Hematopoietic multipotent progenitor cell treated with erythropoietin and hydrocortisone succinate and interleukin-3 and kit ligand, for 6 days (in vitro differentiated cells): ENCODE measurements at places on chromosomes 12 and 14.
A peak's percentile ranks its signal among the peaks of the same experiment; 100 is the strongest.

DNA sequence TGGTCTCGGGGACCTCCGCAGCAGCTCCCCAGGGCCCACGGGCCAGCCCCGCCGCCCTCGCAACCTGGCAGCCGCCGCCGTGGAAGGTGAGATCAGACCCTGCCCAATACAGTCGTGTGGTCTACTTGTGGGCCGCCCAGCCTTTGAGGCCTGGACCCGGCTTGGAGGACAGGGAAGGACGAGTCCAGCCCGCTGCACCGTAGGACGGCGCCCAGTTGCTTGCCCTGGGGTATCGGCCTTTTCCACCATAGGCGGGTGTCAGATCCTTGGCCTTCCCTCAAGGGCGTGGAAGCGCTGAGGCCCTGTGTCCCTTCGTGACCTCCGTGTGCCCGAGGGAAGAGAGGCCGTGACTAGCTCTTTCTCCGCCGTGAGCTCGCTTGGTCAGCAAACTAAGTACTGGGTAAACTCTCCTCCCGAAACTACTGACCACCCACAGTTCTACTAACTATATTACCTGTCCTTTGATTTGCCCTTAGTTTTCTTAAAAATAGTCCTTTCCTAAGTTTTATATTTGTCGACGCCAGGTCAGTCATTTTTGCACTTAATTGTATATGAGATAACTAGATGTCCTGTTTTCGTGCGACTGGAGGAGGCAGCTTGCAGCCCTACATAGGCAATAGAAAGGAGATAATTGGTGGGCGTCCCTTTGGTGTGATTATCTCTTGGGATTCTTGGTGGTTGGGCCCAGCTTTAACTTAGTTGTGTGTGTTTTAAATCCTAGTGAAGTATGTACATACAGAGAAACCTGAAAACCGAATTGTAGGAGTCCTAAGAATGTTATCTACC lies 757 bp downstream of the SLC25A3 start:
- DNase-seq: peak; percentile 66

- no peak for DNase-seq
Measured at GRCh38 chr12:91717804-91718203, 427.8 kb downstream of the BTG1 start.

GRCh38 chr14:30058401-30058800 lies 130.8 kb upstream of the PRKD1 start:
- DNase-seq: no peak

DNA sequence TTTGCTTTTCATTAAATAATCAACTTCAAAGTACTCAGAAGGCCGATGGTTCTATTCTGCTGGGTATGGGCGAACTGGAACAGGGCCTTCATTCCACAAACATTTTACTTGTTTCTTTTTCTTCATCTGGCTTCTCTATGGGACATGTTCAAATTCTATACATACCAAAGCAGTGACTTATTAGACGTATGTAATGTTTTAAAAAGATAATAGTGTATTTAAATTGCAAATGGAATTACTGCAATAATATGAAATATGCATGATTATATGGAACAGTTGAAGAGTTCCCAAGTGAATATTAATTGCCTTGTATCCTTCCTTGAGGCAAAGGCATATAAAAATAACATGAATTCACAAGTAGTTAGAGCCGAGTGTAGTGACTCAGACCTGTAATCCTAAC lies 75.5 kb downstream of the FAR2 start:
- no peak for DNase-seq

DNA sequence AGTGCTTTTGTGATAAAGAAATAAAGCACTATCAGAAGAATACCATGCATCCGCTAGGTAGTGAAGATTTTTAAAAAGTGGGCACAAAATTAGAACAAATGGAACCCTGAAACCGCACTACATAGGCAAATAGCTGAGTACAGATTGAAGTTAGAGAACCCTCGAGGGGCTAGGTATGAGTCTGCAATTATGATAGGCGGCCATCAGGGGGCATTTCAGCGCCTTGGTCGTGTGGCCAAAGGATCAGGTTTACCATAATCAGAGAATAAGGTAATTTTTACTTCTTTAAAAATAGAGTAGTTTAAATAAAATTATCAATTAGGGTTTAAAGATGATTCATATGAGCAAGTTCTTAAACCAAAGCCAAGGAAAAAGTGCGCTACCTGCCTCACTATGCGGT lies 129.8 kb downstream of the TMX1 start:
- peak; percentile 30 for DNase-seq

GRCh38 chr12:30863839-30864238 lies 62.7 kb upstream of the TSPAN11 start:
- DNase-seq: no peak

GRCh38 chr12:28443337-28443736 lies 253.1 kb downstream of the CCDC91 start:
- no peak for DNase-seq

DNA sequence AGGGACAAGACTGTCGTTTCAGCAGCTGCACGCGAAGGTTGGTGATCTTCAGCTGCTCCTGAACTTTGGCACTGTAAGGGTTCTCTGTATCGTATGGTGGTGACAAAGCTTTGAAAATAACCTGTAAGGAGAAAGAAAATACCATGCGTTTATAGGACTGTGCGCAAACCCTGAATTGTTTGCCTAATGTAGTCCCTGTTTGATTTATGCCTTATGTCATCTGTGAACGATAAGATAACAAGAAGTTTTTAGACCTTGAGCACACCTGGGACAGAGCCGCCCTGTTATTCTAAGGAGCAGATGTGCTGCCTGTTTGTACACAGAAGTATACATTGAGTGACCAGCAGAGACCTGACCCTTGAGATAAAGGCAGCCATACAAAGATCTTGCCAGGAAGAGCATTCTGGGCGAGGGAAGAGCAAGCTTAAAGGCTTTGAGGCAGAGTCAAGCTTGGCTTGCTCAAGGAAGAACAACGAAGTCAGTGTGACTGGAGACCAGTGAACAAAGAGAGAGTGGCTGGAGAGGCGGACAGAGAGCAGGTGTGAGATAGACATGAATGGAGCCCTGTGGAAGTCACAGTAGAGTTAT lies 52.4 kb downstream of the NTN4 start:
- DNase-seq: no peak

- DNase-seq: peak; percentile 5
Measured at GRCh38 chr12:12267742-12268200, 927 bp upstream of the LRP6 start.

GRCh38 chr14:73613046-73613383 lies 698 bp downstream of the ACOT6 start:
- DNase-seq: peak; percentile 37

DNA sequence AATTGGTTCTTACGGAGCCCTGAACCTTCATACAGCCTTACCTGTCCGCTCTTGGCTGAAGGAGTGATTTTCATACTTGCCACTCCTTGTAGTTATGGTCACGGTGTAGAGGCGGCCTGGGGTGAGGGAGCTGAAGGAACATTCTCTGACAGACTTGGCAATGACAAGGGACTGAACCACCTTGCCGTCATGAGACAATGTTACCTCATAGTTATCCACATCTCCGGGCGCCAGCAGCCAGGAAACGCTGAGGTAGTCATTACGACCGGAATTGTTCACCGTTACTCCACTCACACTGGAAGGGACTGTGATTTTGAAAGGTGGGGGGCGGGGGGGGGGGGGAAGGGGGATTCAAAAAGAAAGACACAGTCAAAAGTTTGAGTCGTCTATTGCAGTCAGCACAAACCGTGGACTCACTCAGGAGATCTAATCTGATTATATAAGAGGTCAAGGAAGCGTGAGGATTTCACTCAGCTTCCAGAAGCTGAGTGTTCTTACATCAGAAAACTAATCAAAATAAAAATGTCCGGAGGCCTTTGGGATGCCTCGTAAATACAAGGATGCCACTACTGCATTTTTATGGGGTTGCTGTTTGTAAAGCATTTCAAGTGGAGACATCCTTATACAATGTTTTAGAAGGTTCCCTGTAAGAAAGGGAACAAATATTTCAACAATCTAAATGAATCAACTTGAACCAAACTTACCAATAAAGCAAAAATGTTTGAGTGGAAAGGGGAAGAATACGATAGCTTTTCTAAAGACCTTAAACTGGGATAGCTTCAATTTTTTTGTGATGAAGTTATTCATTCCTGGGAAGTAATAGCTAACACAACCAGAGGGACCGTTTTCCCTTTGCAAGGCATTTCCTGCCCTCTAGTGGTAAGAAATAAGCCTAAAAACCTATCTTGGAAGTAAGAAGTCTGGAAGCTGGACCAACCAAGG lies 60.6 kb downstream of the PTPRB start:
- DNase-seq: peak; percentile 78

DNA sequence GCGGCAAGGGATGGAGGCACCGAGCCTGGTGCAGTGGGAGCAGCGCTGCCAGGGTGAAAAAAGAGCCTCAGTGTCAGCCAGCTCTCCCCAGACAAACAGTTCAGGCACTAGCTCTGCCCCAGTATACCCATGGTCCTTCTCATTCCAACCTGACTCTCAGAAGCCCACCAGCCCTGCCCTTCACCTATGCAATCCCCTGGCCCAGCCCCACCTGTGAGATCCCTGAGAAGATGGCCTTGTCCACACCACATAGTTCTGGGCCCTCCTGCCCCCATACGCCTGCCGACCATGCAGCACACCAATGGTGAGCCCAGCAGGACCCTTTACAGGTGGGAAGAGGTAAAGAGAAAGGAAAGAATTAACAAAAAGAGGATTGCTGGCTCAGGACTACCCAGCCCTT lies 6.5 kb downstream of the KMT2D start:
- DNase-seq: no peak

- DNase-seq: no peak
Measured at GRCh38 chr12:75657831-75658230, 146.4 kb upstream of the KRR1 start.

DNA sequence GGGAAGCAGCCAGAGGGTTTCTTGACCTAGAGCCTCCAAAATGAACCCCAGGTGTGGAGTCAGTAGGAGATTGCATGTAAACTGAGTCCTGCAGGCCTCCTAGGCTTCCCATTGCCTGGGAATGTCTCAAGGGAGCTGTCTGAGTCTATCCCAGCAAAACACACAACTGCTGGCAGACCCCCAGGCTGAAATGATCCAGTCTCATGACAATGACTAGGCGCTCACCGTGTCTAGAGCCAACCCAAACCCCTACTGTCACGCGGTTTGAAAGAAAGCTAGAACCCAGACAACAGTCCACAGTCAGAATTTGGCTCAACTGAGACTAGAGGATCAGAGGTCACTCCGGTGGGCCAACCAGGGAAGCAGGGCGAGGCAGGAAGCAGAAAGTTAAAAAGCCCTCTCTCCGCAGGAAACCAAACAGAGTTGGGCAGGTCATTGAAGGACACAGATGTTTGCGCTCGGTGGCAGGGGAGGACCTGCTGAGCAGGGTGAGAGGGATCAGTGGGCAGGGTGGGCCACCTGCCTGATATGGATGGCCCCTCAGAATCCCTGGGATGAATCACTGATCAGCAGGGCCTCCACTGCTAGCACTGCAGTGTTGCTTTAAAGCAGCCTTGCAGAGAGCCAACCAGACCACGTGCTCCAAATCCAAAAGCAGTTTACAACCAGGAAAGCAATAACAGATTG lies 23.8 kb downstream of the ACTN1 start:
- DNase-seq: no peak

DNA sequence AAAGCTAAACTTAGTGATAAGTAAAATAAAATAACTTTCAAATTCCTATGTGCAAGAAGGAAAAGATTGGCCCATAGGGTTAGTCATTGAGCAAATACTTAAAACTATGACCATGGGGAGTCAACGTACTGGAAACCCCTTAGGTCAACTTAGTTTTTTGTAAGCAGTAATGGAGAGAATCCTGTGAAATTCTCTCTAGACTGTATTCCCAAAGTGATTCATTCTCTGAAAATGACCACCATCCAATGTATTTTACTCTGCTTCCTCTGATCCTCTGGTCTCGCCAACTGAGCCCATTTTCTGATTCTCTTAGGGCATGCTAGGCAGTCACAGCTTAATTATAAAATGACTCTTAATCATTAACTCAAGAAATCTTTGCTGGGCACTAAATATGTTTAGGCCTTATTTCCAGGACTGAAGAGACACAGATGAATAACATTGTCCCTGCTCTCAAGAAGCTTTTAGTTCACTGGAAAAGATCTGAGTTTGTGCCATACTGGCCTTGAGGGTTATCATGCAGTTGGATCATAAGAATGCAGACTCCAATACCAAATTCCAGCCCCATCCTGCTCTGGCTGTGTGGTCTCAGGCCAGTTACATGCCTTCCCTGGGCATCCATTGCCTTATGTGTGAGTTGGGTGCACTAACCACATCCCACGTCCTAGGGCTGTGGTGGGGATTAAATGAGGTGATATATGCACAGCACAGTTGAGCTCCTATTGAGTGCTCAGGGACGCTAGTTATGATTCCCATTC lies 732.4 kb downstream of the AACS start:
- no peak for DNase-seq

DNA sequence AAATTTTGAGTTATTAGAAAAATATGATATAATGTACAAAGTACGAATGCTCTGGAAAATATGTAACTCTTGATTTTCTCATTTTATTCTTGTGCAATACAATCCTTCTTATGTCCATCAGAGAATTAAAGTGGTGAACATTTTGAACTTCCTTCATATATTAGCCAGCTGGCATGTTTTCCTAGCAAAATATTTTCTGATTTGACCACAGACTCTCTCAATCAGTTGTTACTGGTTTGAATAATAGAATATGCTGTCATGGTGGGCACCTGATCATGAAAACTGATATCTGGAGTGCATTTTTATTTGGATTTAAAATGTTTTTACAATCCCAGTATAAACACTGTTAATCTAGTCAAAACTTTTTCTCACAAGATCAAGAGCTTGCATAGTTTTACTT lies 24.2 kb downstream of the PARPBP start:
- no peak for DNase-seq

- DNase-seq: no peak
Measured at GRCh38 chr14:75459791-75460190, 32.0 kb downstream of the JDP2 start.

GRCh38 chr12:5562581-5562980 lies 130.7 kb downstream of the NTF3 start:
- DNase-seq: no peak

GRCh38 chr12:14643251-14643650 lies 53.1 kb downstream of the GUCY2C start:
- peak; percentile 65 for DNase-seq

DNA sequence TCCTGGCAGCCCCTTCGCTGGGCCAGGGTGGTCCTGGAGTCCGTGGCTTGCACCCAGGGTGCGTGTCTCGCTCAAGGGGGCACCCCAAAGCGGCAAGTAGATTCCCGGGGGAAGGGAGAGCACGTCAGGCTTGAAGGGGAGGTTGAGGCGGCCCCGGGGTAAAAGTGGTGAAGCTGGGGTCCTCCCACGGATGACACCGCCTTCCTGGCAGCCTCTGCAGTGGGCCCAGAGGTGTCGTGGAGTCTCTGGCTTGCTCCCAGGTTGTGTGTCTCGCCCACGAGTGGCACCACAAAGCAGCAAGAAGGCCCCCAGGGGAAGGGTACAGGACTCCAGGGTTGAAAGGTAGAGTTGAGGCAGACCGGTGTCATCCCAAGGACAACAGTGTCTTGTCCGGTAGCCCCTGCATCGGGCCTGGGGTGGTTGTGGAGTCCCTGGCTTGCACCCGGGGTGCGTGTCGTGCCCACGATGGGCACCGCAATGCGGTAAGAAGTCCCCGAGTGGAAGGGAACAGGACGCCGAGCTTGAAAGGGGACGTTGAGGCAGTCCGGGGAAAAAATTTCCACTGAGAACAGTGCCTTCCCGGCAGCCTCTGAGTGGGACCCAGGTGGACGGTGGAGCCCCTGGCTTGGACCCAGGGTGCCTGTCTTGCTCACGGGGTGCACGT lies 158.0 kb upstream of the ALG10B start:
- DNase-seq: no peak
